Posterior vena cava (tissue), 2 donors: ENCODE measurements at places on chromosomes 1 and 21. TPM values are rescaled to one million over a fixed set of nuclear protein-coding genes. Genes with fewer than 3 reads are reported as not detected.
A peak's percentile ranks its signal among the peaks of the same experiment; 100 is the strongest.

DNA sequence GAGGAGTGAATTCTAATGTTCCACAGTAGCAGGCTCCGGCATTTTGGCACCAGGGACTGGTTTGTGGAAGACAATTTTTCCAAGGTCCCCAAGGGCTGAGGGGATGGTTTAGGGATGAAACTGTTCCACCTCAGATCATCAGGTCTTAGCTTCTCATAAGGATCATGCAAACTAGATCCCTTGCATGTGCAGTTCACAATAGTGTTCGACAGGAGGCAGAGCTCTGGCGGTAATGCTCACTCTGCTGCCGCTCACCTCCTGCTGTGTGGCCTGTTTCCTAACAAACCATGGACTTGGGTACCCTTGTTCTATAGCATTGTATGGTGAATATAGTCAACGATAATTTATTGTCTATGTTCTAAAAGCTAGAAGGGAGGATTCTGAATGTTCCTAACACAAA lies 16.6 kb downstream of the CRNN start:
- no peak for DNase-seq

- DNase-seq: no peak
Observed at GRCh38 chr1:163924041-163924440, 602.3 kb downstream of the NUF2 start.

- no peak for DNase-seq
Observed at GRCh38 chr1:228838717-228839500, 103.6 kb downstream of the RHOU start.

GRCh38 chr1:222242492-222242891 lies 305.4 kb downstream of the HHIPL2 start:
- DNase-seq: no peak

DNA sequence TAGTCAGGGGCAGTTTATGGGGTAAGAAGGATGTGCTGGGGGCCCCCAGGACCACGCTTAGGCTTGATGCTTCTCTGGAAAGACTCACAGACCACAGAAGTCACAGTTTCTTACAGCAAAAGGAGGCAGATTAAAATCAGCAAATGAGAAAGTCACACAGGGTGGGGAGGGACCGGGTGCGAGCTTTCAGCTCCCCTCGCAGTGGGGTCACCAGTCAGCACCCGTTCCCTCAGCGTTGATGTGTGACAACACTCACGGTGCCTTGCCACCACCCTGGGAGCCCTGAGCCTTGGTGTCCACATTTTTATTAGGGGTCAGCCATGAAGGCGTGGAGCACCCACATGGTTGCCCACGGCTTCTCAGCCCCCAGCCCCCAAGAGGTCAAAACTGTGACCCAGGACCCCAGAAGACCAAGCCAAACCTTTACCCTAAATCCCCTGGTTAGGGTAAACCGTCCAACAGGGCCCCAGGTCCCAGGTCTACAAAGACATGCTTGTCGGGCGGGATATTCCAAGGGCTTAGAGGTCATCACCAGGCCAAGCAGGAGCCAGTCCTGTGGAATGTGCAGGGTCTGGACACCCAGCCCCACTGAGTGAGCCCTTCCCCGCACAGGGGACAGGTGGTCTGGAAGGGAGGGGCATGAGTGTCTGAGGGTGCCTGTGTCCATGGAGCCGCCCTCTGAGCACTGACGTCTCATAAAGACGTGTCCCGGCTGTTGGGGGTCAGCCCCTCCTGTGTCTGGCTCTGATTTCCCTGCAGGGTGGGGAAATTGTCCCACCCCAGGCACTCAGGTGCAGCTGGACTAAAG lies 64.5 kb upstream of the ABCG1 start:
- DNase-seq: no peak

GRCh38 chr1:21956720-21957552 lies 19.8 kb upstream of the HSPG2 start:
- DNase-seq: no peak

DNA sequence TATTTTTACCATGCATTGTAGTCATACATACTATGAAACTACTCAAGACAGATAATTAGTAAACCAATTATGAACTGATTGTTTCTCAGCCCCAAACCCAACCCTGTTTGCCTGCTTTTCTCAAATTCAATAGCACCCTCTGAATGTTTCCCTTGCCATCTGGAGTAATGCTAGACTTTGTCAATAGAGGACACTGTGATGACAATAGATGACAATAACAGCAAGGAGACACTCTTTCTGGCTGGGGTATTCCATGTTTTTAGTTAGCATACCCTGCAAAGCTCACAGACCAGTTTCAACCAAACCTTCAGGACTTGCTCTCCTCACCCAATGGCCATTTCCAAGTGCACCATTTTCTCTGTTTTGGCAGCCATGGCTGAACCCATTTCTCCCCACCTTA lies 108.5 kb upstream of the LRRC7 start:
- no peak for DNase-seq

- DNase-seq: no peak
Observed at GRCh38 chr1:245062741-245063305, 92.0 kb upstream of the KIF26B start.

DNA sequence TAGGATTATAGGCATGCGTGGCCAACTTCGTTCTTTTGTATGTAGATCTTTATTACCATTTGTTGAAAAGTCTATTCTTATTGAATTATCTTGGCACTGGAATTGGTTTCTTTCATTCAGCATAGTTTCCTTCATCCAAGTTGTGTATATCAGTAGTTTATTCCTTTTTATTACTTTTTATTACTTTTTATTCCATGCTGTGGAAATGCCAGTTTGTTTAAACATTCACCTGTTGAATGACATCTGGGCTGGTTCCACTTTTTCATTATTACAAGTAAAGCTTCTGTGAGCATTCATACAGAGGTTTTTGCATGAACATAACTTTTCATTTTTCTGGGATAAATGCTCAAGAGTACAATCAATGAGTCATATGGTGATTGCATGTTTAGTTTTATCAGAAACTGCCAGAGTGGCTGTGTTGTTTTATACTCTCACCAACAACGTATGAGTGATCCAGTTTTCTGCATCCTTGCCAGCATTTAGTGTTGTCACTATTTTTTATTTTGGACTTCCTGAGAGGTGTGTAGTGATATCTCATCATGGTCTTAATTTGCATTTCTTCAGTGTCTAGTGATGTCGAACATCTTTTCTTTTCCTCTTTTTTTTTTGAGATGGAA lies 28.6 kb downstream of the PTPRU start:
- DNase-seq: no peak

GRCh38 chr1:9437961-9438430 lies 101.3 kb upstream of the SLC25A33 start:
- DNase-seq: peak; percentile 93

DNA sequence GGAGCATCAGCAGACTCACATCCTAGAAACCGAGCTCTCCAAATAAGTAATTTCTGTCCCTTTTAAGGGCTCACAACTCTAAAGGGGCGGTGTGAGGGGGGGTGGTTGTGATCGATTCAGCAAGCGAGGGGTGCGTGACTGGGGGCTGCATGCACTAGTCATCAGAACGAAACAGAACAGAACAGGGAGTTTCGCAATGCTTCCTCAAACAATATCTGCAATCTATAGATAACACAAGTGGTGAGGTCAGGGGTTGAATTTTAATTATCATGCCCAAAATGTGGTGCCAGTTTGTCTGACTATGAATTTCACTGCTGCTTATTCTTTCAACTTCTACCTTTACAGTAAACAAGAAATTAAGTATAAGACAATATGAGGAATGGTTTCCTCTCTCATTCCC lies 1003.0 kb upstream of the NCAM2 start:
- DNase-seq: no peak

GRCh38 chr1:71561729-71562128 lies 480.9 kb upstream of the ZRANB2 start:
- no peak for DNase-seq

DNA sequence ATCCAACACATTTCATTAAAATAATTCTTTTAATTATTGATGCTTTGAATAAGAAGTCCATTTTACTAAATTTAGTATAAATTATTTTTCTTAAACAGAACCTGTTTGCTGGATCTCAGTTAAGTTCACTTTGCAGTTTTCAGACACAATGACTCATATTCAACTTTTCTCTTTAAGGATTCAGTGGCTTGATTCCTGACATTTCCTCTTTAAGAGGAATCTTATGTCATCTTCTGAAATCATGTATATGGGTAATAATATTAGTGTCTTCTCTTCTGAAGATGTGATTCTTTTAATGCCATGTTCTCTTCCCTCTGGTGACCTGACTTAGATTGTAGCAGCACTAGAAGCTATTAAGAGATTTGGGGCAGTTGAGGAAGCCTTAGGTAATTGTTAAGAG lies 12.6 kb downstream of the CREG1 start:
- DNase-seq: no peak

DNA sequence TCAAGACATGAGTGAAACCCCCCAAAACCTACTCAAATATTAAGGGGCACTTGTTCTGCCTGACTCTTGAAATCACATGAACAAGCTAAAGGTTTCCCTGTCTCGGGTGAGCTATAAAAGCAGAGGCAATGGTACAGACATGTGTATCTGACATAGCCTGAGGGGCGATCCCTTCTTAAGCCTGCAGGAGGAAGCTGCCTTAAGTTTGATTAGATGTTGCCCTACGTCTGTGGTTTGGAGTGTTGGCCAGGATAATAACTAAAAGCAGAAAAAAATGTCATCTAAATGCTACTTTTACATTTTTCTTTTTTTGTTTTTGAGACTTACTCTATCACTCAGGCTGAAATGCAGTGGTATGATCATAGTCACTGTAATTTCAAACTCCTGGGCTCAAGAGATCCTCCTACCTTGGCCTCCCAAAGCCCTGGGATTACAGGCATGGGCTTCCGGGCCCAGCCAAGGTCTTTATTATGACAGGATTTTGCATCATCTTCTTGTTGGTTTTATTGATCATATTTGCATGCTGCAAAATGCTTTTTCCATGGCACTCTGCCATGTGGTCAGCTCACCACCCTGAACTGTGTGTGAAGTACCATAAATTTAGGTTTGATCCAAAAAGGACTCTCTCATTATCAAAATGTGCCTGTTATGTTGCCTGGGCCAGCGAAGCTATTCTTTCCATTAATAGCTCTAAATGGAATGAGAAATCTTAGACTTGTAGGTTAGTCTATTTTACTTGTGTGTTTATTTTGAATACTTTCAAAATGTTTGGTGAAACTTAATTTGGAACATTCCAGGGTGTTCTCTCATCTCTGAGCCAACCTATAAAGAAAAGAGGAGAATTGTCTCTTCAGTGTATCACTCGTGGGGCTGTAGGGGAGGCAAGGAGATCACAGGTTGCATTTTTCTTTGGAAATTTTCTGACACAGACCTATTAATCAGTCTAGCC lies 15.0 kb upstream of the HMGN1 start:
- DNase-seq: no peak

- DNase-seq: no peak
Observed at GRCh38 chr1:57369889-57370288, 54.0 kb downstream of the DAB1 start.

DNA sequence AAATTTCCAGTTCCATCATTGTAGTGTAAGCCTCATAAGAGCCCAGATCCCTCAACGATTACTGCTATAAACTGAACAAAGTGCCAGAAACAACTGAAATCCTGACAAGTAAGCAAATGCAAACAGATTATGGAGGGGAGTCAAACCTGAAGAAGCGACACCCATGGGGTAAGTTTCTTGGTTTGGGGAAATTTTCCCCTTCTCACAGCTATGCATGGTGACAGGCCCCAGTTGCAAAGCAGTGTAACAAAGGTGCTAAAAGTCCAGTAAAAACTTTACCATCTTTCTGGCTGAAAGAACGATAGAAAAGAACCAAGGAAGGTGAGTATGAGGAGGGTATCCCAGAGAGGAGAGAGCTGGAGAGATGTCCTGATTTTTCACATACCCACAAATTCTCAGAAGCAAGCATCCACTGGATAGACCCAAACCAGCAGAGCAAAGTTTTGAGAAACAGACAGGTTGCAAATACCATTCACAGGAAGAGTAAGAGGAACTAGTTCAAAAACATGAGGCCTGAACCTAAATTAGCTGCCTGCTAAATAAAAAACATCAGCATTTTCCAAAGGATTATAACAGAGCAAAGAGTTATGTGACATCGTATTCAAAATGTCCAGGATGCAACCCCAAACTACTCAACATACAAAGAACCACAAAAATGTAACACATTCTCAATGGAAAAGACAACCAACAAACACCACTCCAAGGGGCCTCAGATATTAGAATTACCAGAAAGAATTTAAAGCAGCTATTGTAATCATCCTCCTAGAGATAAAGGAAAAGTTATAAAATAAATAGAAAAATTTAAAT lies 14.5 kb downstream of the SCYL3 start:
- DNase-seq: no peak

GRCh38 chr21:46098303-46099141 lies 610 bp downstream of the COL6A2 start:
- DNase-seq: peak; percentile 82

GRCh38 chr1:59539961-59540681 lies 243.2 kb downstream of the FGGY start:
- DNase-seq: no peak

GRCh38 chr1:51756290-51756689 lies 122.2 kb downstream of the NRDC start:
- no peak for DNase-seq

The HSD3B2 gene
- total RNA-seq: not detected

The VWA5B1 gene
- not detected for total RNA-seq

The SLC9C2 gene
- not detected for total RNA-seq

The LCE6A gene
- total RNA-seq: not detected
